ENCODE measurements at places on chromosomes 11 and 22. TPM values are rescaled to one million over a fixed set of nuclear protein-coding genes. Genes with fewer than 3 reads are reported as not detected.
A peak's percentile ranks its signal among the peaks of the same experiment; 100 is the strongest.

The SLC17A6 gene
- total RNA-seq: not detected

The TYMP gene
- 15.5 TPM for total RNA-seq

The GRIA4 gene
- not detected for total RNA-seq

The MIEF1 gene
- total RNA-seq: 17.3 TPM

The LRRN4CL gene
- 4.5 TPM for total RNA-seq

The NOX4 gene
- 1.5 TPM for total RNA-seq

The CLP1 gene
- total RNA-seq: 6.2 TPM

DNA sequence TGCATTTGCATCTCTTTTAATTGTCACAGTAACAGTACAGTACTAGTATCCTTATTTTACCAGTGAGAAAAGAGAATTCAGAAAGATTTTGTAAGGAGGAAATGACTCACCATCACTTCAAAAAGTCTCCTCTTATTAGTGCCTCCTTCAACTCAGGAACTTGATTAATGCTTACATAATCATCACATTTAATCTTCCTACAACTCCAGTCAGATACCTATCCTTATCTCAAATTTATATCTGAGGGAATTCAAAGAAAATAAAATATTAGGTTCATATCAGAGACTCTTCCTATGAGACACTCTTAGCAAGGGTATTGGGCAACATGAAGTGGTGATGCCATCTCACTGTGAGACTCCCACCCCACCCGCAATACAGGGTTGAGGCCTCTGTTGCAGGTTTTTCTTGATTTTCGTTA is 26.1 kb upstream of the CTSC start:
- DNase-seq: peak; percentile 22

GRCh38 chr22:29209624-29209929 is 3.9 kb downstream of the EMID1 start:
- no peak for DNase-seq

- DNase-seq: no peak
These were observed 35.1 kb upstream of the KRTAP5-7 start for GRCh38 chr11:71491940-71492339.

DNA sequence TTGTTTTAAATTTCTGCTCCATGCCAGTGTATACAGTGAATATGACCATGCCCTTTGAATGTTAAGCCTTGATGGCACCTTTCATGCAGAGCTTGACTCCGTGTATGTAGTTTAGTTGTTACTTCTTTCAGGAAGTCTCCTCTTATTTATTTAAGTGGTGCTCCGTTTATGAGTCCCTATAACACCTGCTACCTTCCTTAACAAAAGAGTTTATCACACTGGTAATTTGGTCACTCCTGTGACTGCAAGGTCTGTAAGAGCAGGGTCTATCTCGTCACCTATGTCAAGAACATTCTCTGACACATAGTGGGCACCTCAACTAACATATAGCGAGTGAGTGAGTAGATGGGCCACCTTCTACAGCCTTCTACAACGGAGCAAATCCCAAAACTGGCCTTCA is 152.5 kb downstream of the CCDC34 start:
- no peak for DNase-seq

DNA sequence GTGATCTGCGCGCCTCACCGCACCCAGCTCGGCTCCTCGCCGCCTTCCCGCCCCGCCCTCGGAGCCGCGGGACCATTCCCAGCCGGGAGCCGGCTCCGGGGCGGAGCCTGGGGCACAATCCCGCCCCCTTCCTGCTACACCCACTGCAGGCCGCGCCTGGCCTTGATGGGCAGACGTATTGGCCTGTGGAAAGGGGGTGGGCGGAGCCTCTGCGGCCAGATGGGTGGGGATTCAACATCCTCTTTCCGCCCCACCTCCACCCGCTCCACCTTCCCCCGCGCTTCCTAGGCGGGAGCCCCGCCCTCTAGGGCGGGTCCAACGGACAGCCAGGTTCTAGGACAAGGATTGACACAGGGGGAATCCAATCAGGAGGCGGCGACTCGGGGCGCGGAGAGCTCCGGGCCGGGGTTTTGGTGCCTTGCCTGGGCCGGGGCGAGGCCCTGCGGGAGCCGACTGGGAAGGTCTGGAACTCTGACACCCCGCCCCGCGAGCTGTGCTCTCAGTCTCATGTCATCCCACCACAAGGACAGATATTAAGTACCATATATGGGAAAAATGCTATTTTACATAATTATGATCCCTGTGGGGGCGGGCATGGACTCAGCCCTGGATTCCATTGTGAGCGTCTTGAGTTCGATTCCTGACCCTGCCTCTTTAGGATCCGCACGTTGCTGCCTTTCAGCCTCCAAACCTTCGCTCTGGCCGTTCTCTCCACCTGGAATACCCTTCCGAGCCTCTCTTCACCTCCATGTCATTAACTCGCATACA is at the start of gene MYH9:
TSS of gene MYH9 (minus strand) at position 9 of the 768 bp plus-strand sequence. CDS start 38,731 bp downstream, outside the sequence.
- peak; percentile 100 for DNase-seq

DNA sequence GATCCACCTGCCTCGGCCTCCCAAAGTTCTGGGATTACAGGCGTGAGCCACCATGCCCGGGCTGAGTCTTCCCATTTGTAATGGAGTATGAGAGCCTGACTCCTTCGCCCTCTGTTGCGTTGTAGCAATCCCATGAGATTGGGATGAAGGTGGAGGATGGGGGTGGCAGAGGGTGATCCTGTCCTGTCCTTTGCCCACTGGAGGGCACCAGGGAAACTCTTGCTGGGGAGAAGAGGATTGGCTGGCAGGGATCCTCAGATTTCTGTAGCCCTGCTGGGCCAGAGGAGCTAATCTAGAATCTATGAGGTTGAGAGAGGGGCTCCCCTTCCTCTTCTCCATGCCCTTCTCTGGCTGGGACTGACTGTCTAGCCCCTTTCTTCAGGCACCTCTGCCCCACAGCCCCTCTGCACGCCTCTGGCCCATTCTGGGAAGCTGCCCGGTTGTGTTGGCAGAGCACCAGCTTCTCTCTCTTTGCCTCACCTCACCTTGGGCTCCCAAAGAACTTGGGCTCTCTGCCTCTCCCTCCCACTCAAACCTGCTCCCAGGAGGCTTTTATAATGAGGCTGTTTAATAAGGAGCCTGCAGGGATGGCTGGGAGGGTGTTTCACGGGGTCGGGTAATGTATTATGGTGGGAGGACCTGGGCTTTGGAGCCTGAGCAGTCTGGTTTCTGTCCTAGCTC is 9.5 kb upstream of the CATSPER1 start:
- DNase-seq: no peak

- DNase-seq: no peak
These were observed 12.9 kb downstream of the DTX4 start for GRCh38 chr11:59184691-59185339.

- no peak for DNase-seq
These were observed 444.4 kb downstream of the BUD13 start for GRCh38 chr11:116328391-116328790.

DNA sequence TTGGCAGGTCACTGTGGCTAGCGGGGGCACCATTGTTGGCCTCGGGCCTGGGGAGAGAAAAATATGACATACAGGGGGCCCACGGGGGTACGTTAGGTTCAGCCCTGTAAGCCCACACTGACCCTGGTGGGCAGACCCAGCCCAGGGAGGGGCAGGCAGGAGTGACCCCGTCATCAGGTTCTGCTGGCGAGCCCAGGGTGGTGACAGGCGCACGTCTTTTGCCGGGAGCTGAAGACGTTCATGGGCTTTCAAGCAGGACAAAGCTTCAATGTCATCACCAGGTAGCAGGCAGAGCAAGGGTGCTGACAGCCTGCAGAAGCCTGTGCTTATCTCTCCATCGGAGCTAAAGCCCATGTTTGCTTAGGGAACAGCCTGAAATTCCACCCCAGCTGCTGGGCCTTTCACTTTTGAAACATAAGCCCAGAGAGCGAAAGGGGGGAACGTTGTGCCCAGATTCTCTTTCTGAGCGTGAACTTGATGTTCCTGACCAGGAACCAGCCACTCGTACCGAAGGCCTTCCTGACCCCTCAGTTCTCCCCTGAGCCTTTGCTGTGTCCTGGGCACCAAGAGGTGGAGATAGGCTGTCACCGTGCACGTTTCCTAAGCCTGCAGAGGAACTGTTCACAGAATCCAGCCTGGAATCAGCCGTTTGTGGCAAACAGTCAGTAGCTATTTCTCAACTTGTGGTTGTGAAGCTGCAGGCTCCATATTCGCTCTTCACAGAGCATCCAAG is 74.0 kb upstream of the ATXN10 start:
- peak; percentile 62 for DNase-seq

DNA sequence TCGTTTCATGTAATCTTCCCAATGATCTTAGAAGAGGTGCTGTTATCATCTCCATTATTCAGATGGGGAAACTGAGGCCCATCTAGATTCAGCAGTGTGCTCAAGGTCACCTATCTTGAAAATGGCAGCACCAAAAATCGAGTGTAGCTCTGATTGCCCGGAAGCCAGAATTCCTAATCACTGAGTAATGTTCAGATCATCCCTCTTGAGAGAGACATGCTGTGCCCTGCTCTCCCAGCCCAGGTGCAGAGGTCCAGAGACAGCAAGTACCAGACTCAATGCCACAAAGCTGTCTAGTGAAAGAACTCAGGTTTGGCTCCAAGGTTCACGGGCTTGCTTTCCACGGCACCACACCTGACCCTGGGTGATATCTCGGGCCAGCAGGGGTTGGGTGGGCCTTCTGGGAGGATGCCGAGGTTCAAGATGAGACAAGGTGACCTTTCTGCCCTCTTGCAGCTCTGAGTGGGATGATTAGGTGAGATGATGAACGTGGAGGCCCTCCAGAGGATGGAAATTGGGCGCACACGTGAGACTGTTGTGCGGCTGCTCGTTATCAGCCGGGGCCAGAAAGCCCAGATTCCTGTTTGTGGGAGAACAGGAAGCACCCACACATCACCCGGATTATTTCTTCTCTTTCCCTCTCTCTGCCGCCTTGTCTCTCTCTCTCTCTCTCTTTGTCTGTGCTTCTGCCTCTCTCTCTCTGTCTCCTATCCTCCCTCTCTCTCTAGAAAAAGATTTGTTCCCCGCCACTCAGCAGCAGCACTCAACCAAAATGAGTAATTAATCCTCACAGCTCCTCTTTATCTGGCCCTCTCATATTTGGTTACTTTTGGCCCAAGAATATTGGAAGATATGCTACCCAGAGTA is 19.0 kb upstream of the RASD2 start:
- DNase-seq: no peak
